ENCODE measurements at places on chromosomes 16 and 17.

DNA sequence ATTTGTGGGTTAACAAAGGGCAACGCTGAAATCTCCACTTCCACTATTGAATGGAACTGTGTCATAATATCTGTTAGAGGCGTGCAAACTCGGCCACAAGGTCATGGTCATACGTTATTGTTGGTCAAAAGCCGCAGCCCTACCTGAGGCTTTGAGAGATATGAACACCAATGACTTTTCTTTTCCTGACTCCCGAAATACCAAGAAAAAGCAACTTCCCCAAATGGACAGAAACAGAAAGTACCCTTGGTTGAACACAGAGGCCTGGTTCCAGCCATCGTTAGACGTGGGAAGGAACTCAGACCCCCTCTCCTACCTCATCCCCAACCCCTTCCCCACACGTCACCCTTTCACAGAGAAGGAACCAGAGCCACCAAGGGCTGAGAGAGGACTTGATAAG is 1.4 kb upstream of the PIK3R5 start:
- DNase-seq = no peak

DNA sequence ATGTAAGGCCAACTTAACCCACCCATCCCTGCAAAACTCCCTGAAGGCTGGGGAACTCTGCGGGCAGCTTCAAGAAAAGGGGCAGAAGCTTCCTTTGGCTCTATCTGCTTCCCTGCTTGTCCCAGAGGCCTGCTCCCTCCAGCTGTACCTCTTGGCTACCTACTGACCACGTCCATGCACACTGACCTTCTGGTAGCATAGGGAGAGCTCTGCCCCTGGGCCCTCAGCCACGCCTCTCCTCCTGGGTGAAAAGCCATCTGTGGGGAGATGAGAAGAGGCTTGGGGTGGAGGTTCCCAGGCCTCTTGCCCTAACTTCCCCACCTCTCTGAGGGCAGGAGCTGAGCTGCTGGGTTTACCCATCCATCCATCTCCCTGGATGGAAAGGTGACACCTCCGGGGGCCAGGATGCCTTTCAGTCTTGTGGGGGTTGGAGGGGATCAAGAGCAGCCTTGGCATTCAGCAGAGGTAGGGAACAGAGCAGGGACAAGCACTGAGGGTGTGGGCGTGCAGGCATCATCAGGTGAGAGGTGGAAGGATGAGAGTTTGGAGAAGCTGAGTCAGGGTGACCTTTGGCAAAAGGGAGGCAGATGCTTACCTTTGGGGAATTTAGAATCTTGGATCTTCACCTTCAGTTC is 23.4 kb upstream of the MFSD6L start:
- DNase-seq = no peak

GRCh38 chr16:51416926-51417325 is 265.9 kb upstream of the SALL1 start:
- DNase-seq = no peak

DNA sequence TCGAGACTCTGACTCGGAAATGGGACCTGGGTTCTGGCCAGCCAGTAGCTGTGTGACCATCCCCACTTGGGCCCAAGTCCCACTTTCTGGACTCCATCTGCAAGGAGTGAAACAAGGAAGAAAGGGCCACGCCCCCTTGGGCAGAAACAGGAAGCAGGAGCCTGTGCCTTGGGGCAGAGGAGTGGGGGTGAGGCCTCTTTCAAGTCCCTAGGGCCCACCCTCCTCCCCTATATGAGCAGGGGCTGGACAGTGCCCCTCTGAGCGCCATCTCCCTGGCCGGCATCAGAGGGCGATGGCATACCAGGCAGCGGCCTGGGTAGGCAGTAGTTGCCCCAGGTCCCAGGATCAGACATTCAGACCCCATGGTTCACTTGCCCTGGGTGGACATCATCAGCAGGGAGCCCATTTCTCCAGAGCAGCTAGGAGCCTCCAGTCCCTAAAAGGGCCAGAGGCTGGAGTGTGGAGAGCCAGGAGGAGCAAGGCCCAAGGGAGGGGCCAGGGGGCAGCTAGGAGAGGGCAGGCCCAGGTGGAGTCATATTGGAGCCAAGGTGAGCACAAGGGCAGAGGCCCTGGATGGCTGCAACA is 7.1 kb downstream of the BCAR1 start:
- no peak for DNase-seq

DNA sequence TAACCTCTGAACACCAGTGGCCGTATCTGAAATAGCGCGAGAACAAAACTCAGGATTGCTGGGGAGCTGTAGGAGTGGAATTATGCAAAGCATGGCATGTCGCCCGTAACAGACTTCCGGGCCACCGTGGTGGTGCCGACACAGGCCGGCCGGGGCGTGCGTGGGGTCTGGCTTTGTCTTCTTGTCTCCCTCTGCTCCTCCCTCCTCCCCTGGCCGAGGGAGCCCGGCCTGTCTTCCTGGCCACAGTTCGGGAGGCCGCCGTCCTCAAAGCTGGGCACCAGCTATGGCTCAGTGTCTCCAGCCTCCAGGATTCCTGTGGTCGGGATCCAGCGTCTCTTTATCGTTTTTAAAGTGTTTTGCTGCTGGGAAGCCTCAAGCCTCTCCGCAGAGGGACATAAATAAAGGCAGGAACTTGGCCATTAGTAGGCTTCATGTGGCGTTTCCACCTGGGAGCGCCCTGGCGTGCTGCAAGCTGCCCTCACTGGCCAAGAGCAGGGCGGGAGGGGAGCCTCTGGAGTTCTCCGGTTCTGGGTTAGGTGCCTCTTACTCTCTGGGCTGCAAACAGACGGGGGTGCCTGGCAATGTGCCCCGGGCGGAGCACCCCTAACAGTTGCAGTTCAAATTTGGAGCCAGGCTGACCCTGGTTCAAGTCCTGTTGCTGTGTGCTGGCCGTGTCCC is 22.0 kb upstream of the NPTX1 start:
- peak; percentile 17 for DNase-seq

DNA sequence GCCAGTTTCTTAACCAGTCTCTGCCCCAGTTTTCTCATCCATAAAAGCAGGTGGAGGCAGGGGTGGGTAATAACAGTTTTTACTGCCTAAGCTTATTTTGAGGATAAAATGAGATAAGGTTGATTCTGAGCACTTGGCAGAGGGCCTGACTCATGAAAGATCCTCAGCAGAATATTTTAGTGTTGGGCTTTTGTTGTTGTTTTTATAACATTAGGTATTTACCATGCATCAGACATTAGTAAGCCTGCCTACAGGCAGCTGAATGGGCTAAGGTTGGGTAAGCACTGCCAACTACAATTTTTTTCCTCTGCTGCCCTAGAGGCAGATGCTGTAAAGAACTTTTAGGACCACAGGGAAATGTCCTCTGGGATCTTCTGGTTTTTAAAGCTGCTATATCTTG is 43.1 kb downstream of the SCNN1G start:
- no peak for DNase-seq

DNA sequence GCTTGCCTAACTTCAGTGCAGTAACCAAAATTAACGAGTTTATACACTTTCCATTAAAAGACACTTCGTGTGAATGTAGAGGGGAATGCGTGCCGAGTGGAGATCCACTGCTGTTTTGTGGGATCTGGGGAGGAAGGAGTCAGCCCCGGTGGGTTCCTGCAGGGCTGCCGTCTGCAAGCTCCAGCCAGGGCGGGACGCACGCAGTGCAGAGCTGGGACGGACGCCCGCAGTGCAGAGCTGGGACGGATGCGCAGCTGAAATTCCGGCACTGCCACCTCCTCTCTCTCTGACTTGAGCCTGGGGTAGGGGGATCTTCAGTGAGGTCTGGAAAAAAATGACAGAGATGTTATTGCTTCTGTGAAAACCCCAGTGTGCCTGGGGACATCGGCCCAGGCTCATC is 16.5 kb upstream of the ZC3H18 start:
- no peak for DNase-seq

DNA sequence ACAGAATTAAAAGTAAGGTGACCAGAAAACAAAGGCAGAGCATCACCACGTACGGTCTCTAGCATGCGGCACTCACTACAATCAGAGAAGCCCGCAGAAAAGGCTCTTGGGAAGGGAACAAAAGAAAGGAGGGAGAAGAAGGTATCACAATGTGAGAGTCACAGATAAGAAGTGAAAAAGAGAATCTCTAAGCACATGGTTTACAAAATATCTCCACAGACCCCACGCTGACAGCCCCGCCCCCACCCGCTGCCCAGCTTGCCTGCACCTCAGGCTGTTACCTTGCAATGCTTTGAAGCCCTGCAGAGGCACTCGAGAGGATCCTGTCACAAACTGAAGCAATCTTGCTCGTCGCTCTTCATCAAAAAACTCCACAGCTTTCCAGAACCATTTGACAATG is 40.5 kb downstream of the CEP95 start:
- no peak for DNase-seq

GRCh38 chr16:17970816-17971331 is 365.7 kb downstream of the NPIPA8 start:
- DNase-seq = no peak

- DNase-seq = no peak
Measured at GRCh38 chr17:49523706-49524472, 28.8 kb downstream of the NGFR start.

DNA sequence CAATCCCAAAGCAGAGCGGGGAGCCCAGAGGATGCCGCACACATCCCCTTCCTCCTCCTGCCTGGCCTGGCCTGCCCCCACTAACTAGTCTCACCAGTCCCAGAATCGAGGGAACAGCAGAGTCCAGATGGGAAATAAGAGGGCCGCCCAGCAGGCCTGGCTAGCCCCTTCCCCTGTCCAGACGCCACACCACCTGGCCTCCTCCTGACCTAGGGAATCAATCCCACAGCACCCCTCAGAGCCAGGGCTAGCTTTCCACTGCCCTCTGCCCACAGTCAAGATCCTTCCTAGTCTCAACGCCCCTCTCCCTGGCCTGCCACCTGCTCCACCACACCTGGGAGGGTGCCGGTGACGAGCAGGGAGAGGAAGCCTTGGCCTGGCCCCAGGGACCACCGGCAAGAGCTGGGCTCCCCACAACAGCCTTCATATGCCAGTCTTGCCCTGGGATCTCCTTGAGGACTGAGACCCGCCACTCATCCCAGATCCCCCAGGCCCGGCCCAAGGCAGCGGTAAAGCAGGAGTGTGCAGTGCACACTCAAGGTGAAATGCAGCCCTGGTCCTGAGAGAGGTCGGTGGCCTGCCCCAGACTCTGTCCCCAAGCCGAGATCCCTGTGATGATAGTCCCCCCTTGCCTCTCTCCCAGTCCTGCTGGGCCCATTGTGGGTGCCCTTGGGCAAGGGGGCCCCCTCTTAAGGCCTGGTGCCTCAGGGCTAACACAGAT is 27.9 kb downstream of the KATNB1 start:
- no peak for DNase-seq

DNA sequence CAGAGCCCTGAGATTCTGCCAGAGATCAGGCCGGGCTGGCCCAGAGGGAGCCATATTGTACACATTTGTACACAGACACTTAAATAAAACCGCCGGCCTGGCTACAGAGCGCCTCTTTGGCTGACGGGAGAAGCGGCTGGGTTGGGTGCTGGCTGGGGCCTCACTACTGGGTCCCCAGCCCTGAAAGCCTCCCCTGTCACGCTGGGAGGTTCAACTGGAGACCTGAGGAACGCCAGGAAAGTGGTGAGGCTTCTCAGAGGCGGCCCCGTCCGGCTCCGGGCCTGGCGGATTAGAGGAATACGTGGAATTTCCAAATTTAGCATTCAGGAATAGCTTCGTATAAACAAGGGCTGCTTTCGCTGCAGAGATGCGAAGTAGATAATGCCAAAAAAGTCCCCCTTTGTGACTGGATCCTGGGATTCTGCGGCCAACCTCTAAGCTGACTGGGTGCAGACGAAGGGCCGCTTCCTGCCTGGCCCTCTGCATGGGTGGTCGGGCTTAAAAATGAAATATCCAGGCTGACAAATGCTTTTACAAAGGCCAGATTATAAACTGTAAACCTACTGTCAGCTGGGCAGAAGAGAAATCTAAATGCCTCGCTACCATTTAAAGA is 252.4 kb downstream of the IRF8 start:
- DNase-seq = no peak

GRCh38 chr17:36055921-36056520 is 8.1 kb upstream of the CCL18 start:
- DNase-seq = no peak

DNA sequence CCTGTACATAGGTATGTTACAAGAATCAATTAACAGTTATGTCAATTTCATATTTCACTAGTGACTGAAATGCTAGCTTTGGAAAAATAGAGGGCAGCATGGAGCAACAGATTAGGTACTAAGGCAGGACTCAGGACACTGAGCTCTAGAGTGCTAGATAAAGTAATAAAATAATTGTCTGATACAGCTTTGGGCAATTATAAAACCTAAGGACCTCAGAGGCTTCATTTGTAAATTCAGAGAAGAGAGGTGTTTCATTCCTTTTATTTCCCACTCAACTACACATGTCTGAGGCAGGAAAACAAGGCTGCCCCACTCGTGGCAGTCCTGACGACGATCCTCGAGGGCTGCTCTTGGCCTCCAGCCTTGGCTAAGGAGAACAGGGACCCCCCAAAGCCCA is 81.5 kb downstream of the CA4 start:
- peak; percentile 58 for DNase-seq

DNA sequence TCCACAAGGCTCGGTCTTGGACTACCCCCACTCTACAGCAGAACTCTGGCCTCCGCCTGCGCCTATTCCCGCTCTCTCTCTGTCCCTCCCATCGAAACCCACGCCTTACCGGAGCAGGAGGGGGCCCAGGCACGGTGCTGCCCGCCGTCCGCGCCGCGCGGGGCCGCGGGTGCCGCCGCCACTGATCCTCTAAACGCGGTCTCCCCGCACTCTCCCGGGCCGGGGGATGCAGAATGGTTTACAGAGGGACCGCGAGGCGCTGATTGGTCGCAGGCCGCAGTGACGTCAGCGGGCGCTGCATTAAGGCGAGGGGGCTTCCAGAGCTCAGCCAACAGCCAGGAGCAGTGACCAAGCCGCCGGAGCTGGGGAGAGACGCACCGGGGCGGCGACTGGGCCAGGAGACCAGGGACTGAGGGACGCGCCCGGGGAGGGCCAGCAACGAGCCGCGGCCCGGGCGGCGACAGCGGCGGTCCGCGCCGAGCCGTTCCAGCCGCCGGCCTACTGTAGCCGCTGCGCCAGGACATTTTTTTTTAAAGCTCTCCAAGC is 747 bp upstream of the LHX1 start:
- no peak for DNase-seq

DNA sequence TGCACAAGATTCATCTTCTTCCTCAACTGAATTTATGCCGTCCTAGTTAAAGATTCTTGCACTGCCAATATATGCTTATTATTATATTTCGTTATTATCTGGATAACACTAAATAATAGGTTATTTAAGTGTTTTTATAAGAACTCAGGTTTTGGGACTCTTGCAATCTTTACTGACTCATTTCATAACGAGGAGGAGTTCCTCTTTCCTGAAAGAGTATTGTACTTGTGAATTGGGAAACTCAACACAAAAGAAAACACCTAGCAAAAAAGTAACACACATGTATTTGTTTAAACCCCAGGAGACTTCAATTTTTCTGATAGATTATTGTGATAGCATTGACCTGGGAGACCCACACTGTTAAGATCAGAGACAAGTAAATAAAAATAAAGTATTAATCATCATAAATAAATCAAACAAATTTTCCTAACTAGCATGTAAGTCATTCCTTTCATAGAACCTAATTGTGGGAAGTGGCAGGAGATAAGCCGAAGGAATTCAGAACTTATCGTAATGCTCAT is 505.8 kb downstream of the KCNJ2 start:
- no peak for DNase-seq
